ENCODE measurements at places on chromosomes 4 and X.

- no peak for DNase-seq
These were observed 3.8 kb downstream of the MSN start for GRCh38 chrX:65671286-65671685.

DNA sequence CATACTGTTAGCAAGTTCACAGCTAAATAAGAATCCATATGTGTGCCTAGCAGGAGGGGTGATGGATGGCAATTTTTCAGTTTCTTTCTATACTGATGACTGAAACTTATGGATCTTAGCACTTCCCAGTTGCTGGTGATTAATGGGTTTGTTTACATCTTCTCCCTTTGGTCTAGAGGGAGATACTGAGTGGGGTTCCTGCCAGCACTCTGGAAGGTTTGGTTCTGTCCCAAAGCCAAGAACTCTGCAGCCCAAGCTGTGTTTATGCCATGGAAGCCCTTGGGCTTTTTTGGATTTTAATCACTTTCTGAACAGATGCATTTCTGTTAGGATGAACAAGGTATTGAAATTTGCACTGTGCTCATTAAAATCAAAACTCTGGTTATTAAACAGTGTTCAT lies 43.5 kb downstream of the DDIT4L start:
- no peak for DNase-seq

DNA sequence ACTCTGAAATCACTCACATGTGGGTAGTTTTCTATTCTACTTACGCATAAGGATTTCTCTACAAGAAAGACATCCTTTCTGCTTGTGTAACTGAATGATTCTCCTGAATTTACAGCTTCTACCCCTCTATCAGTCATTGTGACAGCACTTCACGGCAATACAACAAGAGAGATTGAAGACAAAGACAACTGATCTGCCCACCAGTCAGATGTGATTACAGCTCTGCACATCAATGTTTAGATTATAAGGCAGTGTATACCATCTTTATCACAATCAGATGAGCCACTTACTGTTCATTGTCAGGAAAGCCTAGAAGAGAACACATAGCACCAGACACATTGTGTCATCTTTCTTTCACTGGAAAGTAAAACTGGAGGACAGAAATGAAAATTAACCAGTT lies 324.4 kb downstream of the CENPC start:
- DNase-seq, result no peak

DNA sequence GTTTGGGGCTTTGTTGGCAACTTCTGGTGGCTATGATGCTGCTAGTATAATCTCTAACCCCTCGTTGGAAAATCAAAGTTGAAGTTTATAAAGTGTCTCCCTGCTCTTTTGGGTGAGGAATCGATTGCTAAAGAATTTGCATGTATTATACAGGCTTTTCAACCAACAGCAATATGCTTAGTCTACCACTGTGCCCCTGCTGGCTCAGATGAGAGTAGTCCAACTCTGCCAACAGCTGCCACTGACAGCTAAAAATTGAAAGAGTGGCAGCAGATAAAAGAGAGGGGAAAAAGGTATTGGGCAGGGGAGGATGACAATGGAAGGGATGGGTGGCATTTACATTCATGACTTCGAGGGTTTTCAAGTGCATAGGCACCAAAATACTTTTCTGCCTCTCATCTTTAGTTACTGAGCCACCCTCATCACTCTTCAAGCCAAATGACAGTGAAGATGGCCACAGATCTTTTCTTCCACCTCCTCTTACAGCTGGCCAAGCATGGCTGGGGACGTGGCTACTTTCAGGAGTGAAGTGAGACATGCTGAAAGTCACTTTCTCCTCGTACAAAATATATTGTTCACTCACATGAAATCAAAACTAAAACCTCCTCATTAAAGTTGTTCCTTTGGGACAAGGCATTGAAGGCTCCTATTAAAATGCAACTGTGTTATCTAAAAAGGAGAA lies 2.7 kb upstream of the GRIA3 start:
- no peak for DNase-seq

GRCh38 chr4:25160714-25161592 lies 704 bp upstream of the SEPSECS start:
- DNase-seq, result no peak

- no peak for DNase-seq
These were observed 6.8 kb upstream of the SORCS2 start for GRCh38 chr4:7185487-7186030.

GRCh38 chrX:50747471-50747900 lies 66.5 kb downstream of the SHROOM4 start:
- no peak for DNase-seq

- no peak for DNase-seq
These were observed 28.8 kb downstream of the ZFYVE28 start for GRCh38 chr4:2389691-2390090.

DNA sequence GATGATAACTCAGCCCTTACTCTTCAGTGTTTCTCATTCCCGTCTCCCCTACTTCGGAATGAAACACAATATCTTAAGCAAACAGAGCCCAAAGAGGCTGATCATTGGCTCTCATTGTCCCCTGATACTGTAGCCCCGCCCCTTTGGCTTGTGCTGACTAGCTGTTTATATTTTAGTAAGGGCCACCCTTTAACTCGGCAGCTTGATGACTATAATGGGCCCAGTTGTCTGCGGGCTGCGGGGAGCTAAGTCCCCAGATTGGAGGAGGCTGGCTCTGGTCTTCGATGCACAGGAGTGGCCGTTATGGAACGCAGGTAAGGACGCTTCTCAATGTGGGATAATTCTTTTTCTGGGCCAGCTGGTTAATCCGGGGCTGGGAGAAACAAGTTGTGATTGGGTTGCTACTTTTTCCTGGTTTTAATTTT lies at the start of gene TRIM2:
TSS of gene TRIM2 (plus strand) at position 197 of the 425 bp plus-strand sequence. CDS start at position 285, 88 bp downstream.
- DNase-seq, result no peak

- no peak for DNase-seq
These were observed 11.3 kb downstream of the PNCK start for GRCh38 chrX:153662266-153662665.

- DNase-seq, result no peak
These were observed 412.1 kb downstream of the ADAM29 start for GRCh38 chr4:175330236-175330635.

GRCh38 chrX:19063030-19063429 lies 59.2 kb downstream of the ADGRG2 start:
- DNase-seq, result no peak

- no peak for DNase-seq
These were observed 117.3 kb downstream of the KLHL8 start for GRCh38 chr4:87103086-87103485.

DNA sequence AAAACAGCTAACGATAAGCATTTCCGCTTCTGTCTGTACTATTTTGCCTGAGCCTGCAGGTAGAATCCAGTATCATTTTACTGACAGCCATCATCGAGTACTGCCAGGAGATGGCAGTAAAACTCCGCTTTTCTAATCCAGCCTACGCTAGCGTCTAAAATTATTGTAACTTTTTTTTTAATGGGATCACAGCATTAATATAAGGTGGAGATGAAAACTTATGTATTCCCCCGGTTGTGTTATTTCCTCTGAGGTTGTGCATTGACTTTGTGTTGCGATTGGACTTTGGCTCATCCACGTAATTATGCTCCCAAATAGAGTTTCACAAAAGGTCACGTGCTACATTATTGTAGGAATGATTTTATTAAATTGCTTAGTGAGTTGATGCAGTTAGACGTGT lies 248.1 kb downstream of the C4orf33 start:
- DNase-seq, result no peak

DNA sequence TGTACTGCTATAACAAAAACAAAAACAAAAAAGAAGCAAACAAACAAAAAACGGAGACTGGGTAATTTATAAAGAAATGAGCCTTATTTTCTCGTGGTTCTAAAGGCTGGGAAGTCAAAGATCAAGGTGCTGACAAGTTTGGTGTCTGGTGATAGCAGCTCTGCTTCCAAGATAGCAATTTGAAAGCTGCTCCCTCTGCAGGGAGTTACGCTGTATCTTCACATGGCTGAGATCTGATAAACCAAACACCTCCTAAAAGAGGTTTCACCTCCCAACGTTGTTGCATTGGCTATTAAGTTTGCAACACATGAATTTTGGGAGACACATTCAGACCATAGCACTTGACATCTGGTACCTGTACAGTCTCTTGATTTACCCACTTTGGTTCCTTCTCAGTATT lies 854.2 kb downstream of the CENPC start:
- DNase-seq, result no peak

- no peak for DNase-seq
These were observed 995 bp upstream of the NFXL1 start for GRCh38 chr4:47915378-47915777.

- no peak for DNase-seq
These were observed 75.8 kb downstream of the RS1 start for GRCh38 chrX:18596096-18596495.

GRCh38 chr4:14615671-14616070 lies 386.6 kb upstream of the CPEB2 start:
- no peak for DNase-seq

DNA sequence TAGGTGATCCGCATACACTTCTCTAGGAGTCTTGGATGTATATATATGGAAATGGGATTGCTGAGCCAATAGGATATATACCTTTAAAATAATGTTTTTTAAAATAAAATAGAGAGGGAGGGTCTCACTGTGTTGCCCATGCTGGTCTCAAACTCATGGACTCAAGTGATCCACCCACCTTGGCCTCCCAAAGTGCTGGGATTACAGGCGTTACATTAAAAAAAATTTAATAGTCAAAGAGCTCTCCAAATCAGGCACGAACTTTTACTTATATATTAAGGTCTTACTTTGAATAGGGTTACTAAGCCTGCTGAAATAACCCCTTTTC lies 109.0 kb downstream of the GNL3L start:
- DNase-seq, result no peak

GRCh38 chr4:2006367-2006766 lies 2.4 kb downstream of the NELFA start:
- no peak for DNase-seq

- DNase-seq, result no peak
These were observed 162.1 kb downstream of the SMIM20 start for GRCh38 chr4:26076000-26076587.

- DNase-seq, result no peak
These were observed 220.3 kb downstream of the KCTD8 start for GRCh38 chr4:44228326-44228725.

- DNase-seq, result no peak
These were observed 316.7 kb downstream of the DMD start for GRCh38 chrX:32894679-32895078.

DNA sequence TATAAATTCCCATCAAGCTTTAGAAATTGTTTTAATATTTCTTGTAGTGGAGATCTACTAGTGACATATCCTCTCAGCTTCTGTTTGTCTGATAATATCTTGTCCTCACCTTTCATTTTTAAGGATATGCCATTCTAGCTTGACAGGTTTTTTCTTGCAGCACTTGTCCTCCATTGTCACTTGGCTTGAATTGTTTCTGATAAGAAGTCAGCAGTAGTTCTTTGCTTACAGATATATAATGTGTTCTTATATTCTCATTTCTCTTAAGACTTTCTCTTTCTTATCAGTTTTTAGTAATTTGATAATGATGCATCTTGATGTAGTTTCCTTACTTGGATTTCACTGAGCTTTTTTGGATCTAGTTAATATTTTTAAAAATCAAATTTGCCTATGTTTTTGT lies 120.6 kb upstream of the NUDT6 start:
- no peak for DNase-seq

GRCh38 chrX:154734061-154734781 lies 16.7 kb downstream of the GAB3 start:
- DNase-seq, result no peak

- DNase-seq, result no peak
These were observed 765.5 kb upstream of the HTR2C start for GRCh38 chrX:113818346-113818745.

DNA sequence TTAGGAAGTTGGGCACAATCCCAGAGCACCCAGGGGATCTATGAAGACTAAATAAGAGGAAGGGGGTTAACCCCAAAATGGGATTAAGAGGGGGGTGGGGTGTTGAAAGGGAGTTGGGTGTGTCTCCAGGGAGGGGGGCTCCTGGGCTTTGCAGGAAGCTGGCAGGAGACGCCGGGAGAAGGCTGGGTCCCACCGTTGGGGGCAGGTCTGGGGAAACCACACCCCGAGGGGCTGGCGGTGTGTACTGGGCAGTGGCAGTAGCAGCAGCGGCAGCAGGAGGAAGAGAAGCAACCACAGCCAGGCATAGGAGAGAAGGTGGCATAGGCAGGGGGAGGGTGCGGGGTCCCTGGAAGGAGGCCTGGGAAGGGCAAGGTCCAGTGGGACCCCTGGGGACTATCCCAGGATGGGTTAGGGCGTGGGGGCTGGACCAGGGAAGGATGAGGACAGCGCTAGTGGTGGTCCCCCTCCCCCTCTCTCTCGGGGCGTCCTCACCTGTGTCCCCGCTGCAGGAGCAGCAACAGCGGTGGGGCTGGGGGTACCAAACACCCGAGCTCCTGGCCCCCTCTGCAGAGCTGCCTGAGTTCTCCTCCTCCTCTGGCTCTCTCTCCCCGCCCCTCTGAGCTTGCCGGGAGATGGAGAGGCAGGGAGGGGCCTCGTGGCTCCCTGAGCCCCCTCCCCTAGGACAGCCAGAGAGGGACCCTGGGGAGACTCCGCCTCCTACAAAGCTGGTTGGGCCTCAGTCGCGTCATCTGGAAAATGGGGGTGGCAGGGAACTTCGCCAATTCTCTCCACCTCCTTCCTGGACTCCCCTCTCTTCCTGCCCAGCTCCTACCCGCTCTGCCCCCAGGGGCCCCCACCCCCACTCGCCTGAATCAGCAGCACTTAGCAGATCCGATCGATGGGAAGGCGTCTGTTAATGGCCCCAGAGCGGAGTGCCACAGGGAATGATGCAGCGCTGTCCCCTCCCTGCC lies at the start of gene KCND1:
TSS of gene KCND1 (minus strand) at position 596 of the 971 bp plus-strand sequence. CDS start 1,573 bp downstream, outside the sequence.
- DNase-seq, result peak; percentile 24

- no peak for DNase-seq
These were observed 81.5 kb downstream of the COX18 start for GRCh38 chr4:72987741-72988729.

- DNase-seq, result no peak
These were observed 110.8 kb downstream of the MAPK10 start for GRCh38 chr4:86249074-86249473.

DNA sequence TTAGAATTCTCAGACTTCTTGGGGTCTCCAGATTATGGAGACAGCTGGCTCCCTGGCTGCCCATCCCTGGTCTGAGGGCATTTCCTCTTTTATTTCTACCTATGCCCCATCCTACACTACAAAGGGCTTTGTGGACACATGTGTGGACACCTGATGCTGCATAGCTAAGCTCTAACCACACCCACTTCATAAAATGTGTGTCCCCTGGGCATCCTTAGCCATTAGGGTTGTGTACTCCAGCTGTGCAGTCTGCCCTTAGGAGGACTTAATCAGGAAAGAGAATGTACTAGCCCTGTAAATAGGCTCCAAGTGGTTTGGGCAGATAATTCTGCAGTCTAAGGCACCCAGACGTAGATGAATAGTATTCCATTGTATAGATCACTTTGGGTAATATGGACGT lies 47.0 kb downstream of the COQ2 start:
- no peak for DNase-seq

GRCh38 chr4:88604978-88605678 lies 12.8 kb downstream of the HERC3 start:
- no peak for DNase-seq

- DNase-seq, result no peak
These were observed 10.1 kb upstream of the SAP30 start for GRCh38 chr4:173360587-173361221.
